ENCODE measurements at places on chromosomes 6 and 20. TPM values are rescaled to one million over a fixed set of nuclear protein-coding genes. Genes with fewer than 3 reads are reported as not detected.

- DNase-seq = no peak
Measured at GRCh38 chr6:85240787-85241385, 209.0 kb upstream of the NT5E start.

GRCh38 chr6:11043378-11043960 is 636 bp downstream of the ELOVL2 start:
- no peak for DNase-seq

GRCh38 chr20:13322621-13323020 is 101.5 kb downstream of the ISM1 start:
- DNase-seq = no peak

GRCh38 chr6:93104195-93104817 is 315.1 kb downstream of the EPHA7 start:
- DNase-seq = no peak

FOXF2 gene
- total RNA-seq = not detected

DNA sequence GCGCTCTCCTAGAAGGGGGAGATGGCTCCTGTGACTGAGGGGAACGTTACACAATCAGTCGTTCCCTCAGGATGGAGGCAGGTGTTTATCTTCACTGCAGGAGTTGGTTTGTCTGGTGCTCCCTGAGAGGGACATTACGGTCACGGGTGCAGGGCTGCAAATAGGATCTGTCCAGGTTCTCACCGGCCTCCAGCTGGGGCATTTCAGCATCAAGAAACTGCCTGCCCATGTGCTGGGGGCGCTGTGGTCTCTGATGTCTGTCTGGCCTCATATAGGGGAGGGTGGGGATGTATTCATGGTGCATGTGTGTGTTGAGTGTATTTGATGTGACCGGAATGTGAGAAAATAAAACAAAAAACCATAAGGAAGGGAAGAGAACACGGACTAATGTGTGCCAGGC is 77.1 kb downstream of the TBC1D7 start:
- DNase-seq = no peak

- no peak for DNase-seq
Measured at GRCh38 chr6:128158496-128158895, 257.6 kb upstream of the THEMIS start.

- DNase-seq = no peak
Measured at GRCh38 chr6:135266675-135267074, 85.6 kb downstream of the MYB start.

TINAG gene
- total RNA-seq = not detected

DNA sequence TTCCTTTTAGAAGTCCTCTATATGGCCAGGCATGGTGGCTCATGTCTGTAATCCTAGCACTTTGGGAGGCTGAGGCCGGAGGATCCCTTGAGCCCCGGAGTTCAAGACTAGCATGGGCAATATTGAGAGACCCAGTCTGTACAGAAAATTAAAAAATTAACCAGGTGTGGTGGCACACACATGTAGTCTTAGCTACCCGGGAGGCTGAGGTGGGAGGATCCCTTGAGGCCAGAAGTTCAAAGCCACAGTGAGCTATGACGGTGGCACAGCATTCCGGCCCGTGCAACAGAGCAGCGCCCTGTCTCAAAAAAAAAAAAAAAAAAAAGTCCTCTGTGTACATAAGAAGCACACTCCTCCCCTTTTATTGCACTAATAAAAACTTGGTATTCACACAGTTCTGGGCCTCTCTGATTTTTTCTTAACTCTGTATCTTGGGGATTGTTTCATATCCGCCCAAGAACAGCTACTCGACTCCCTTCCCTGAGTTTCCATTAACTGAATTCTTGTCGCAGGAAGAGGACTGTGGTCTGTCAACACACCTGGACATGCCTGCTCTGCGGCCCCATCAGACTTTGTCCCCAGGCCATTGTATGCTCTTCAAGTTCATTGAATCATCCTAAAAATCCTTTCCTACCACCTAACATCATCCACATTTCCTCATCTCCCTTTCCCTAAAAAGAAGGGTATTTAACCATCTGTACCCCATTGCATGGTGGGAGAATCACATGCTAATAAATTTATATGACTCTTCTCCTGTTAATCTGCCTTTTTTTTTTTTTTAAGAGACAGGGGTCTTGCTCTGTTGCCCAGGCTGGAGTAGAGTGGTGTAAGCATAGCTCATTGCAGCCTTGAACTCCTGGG is 25.9 kb upstream of the PPP1R3G start:
- DNase-seq = no peak

GRCh38 chr6:38570750-38571149 is 69.0 kb downstream of the BTBD9 start:
- peak; percentile 18 for DNase-seq

- DNase-seq = no peak
Measured at GRCh38 chr20:58086763-58087561, 141.5 kb downstream of the ANKRD60 start.

FRMD1 gene
- not detected for total RNA-seq

All from CD4-positive, CD25-positive, alpha-beta regulatory T cell (primary cell).